ENCODE measurements at places on chromosomes 7 and 10. TPM values are rescaled to one million over a fixed set of nuclear protein-coding genes. Genes with fewer than 3 reads are reported as not detected.

- H3K36me3 ChIP-seq: peaks cover 41% of the 10 kb centered on the region
- H3K27ac ChIP-seq: no peak overlapping the region
- DNase-seq: no peak
- peaks cover 5% of the 10 kb centered on the region for H3K4me1 ChIP-seq
- no peaks in the 10 kb centered on the region for H3K27me3 ChIP-seq
Observed at GRCh38 chr7:4788627-4789189, 13.3 kb downstream of the AP5Z1 start.

- no peak overlapping the region for H3K4me3 ChIP-seq
- no peaks in the 10 kb centered on the region for H3K36me3 ChIP-seq
Observed at GRCh38 chr10:64762861-64763260, 1241.7 kb downstream of the REEP3 start.

DNA sequence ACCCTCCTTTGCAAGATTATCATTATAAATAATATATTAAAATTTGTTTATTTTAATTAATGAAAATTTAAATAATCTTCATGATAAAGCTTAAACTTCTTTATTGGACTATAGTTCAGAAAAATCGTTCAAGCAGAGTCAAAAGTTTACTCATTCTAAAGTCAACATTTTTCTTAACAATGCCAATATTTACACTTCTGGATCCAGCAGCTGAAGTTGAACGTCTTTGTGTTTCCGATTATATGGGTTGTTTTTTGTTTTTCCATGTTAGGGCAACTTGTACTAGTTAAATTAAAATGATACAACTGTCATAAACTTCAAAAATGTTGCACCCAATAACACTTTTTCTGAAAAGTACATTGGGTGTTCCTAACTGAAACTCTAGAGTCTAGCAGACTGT lies 43.8 kb downstream of the GRB10 start:
- H3K27ac ChIP-seq: no peak overlapping the region
- no peak overlapping the region for H3K4me3 ChIP-seq

DNA sequence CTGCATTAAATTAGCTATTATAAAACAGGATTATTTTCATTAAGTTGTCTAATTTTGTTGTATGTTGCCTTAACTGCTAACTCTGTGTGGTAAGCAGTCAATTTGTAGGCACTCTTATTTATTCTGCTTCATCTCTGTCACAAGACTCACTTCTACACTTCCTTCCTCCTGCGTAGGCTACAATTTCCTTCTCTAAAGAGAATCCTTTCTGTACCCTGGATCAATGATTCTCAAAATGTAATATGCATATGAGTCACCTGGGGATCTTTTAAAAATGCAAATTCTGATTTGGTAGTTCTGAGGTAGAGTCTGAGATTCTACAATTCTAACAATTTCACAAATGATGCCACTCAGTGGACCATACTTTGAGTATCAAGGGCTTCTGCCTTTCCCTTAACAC lies 4.4 kb upstream of the UBE2D1 start:
- no peak overlapping the region for H3K4me3 ChIP-seq
- no peak overlapping the region for H3K27ac ChIP-seq
- no peak for DNase-seq
- no peaks in the 10 kb centered on the region for H3K4me1 ChIP-seq
- no peaks in the 10 kb centered on the region for H3K36me3 ChIP-seq

GRCh38 chr7:98265841-98266271 lies 13.8 kb upstream of the TECPR1 start:
- H3K36me3 ChIP-seq: no peaks in the 10 kb centered on the region
- H3K27me3 ChIP-seq: no peaks in the 10 kb centered on the region
- DNase-seq: no peak
- no peaks in the 10 kb centered on the region for H3K4me1 ChIP-seq

- H3K4me3 ChIP-seq: no peak overlapping the region
Observed at GRCh38 chr7:45580053-45580872, 6.1 kb downstream of the ADCY1 start.

GRCh38 chr7:101238226-101239182 lies 902 bp upstream of the CLDN15 start:
- H3K36me3 ChIP-seq: peaks cover 20% of the 10 kb centered on the region
- H3K27ac ChIP-seq: no peak overlapping the region
- H3K27me3 ChIP-seq: no peaks in the 10 kb centered on the region
- no peak overlapping the region for H3K4me3 ChIP-seq
- no peaks in the 10 kb centered on the region for H3K4me1 ChIP-seq
- DNase-seq: no peak

DNA sequence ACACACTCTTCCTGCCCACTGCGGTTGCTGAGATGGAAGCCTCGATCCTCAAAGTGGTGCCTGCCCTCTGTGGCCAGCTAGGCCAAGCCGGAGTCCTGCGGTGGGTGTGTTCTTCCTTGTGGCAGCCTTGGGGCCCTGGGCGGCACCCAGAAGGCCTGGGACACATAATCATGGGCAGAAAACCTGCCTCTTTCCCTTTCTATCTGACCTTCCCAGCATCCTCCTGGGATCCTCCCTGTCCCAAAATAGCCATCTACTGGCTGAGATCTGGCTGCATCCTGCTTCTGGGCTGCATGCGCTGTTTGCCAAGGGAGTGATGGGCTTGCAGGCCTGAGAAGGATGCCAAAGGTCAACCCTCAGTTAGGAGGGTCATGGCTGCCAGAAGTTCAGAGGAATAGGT lies 23.9 kb downstream of the COL13A1 start:
- peaks cover 20% of the 10 kb centered on the region for H3K27me3 ChIP-seq
- H3K27ac ChIP-seq: no peak overlapping the region
- H3K4me1 ChIP-seq: no peaks in the 10 kb centered on the region
- no peaks in the 10 kb centered on the region for H3K36me3 ChIP-seq
- DNase-seq: no peak
- H3K4me3 ChIP-seq: no peak overlapping the region

- no peaks in the 10 kb centered on the region for H3K27me3 ChIP-seq
- no peak for DNase-seq
- H3K4me3 ChIP-seq: no peak overlapping the region
Observed at GRCh38 chr10:104199567-104199966, 32.6 kb downstream of the CFAP43 start.

DNA sequence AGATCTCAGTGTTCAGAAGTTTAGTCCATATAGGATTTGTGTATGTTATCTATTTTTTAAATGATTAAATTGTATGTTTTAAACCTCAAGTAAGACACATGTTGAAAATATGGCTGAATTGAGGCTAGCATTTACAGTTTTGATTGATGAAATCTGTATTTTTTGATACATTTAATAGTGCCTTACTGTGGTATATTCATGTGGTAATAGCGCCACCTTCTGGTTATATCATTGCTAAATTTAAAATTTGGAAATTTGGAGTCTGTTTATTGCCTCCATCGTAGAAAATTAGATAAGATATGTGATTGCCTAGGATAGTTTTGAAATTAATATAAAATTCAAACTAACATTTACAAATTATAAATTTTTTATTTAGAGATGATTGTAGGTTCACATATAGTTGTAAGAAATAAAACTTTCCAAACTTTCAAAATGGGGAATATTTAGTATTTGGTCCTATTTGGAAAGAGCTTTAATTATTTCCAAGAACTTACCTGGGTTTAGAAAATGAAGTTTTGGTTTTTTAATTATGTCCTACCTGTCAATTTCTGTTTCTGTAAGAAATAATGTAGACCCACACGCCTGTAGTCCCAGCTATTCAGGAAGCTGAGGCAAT lies 19.1 kb upstream of the ARMS2 start:
- H3K4me3 ChIP-seq: no peak overlapping the region
- H3K4me1 ChIP-seq: no peaks in the 10 kb centered on the region
- peak; percentile 55 for DNase-seq
- H3K27me3 ChIP-seq: no peaks in the 10 kb centered on the region
- H3K36me3 ChIP-seq: peaks cover 46% of the 10 kb centered on the region
- no peak overlapping the region for H3K27ac ChIP-seq

GRCh38 chr10:36301539-36301938 lies 659.4 kb upstream of the FZD8 start:
- no peaks in the 10 kb centered on the region for H3K27me3 ChIP-seq
- peaks cover 4% of the 10 kb centered on the region for H3K36me3 ChIP-seq
- DNase-seq: no peak
- no peaks in the 10 kb centered on the region for H3K4me1 ChIP-seq
- no peak overlapping the region for H3K4me3 ChIP-seq

GRCh38 chr7:117231047-117231359 lies 91.9 kb downstream of the WNT2 start:
- no peak overlapping the region for H3K4me3 ChIP-seq
- no peaks in the 10 kb centered on the region for H3K36me3 ChIP-seq

- peaks cover 5% of the 10 kb centered on the region for H3K4me1 ChIP-seq
- peaks cover 18% of the 10 kb centered on the region for H3K27me3 ChIP-seq
- DNase-seq: no peak
- no peaks in the 10 kb centered on the region for H3K36me3 ChIP-seq
Observed at GRCh38 chr7:78024591-78024990, 226.0 kb downstream of the PHTF2 start.

- no peak for DNase-seq
- H3K27ac ChIP-seq: no peak overlapping the region
- no peak overlapping the region for H3K4me3 ChIP-seq
- H3K27me3 ChIP-seq: peaks cover 23% of the 10 kb centered on the region
Observed at GRCh38 chr10:123741146-123741545, 75.0 kb downstream of the GPR26 start.

DNA sequence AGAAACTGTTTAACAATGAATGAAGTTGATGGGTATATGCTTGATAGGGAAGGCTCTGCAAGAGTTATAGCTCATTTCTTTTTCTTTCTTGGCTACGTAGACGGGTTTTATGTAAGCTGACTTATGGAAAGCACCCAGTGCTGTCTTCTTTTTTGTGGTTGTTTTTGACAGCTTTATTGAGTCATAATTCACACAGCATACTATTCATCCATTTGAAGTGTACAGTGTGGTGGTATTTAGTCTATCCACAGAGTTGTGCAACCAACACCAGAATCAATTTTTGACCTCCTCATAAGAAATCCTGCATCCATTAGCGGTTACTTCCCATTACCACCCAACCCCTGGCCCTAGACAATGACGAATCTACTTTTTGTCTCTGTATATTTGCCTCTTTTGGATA lies 240.6 kb upstream of the KIAA1217 start:
- H3K4me3 ChIP-seq: no peak overlapping the region
- H3K4me1 ChIP-seq: no peaks in the 10 kb centered on the region
- H3K27ac ChIP-seq: no peak overlapping the region
- H3K27me3 ChIP-seq: peaks cover 41% of the 10 kb centered on the region

GRCh38 chr10:6347391-6347951 lies 144.7 kb downstream of the PFKFB3 start:
- H3K36me3 ChIP-seq: no peaks in the 10 kb centered on the region
- no peak overlapping the region for H3K27ac ChIP-seq
- peaks cover 36% of the 10 kb centered on the region for H3K27me3 ChIP-seq
- H3K4me3 ChIP-seq: no peak overlapping the region
- no peaks in the 10 kb centered on the region for H3K4me1 ChIP-seq

DNA sequence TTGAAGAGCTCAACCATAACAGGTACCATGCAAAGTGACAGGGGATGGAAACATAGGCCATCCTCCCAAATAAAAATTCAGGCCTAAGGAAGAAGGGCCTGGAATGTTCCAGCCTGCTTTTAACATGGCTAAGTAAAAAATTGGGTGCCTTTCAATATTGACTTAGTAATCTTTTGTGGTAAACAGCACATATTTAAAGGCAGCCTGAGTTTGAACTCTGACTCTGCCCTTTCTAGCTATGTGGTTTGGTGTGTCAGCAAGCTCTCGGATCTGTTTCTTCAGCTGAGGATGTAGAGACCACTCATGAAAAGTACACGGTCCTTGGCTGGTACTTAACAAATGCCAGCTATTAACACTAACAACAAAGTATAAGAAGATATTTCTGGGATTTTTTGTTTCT lies 191.8 kb upstream of the CDCA7L start:
- H3K36me3 ChIP-seq: no peaks in the 10 kb centered on the region
- no peak overlapping the region for H3K27ac ChIP-seq
- no peak for DNase-seq

DNA sequence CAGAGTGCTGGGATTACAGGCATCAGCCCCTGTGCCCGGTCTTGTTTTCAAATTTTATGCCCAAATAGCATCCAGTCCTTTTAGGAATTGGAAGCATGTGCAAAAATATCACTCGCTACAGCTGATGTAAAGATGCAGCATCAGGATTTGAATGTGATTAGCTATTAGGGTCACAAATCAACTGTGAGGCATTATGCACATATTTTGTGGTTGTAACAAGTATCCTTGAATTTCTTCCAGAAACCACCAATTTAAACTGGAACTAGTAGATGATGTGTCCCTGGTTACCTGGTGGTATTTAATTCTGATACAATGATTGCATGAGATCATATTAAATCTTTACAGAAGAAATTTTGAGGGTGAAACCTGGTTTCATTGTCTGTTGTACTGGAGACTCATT lies 41.0 kb upstream of the ITGA8 start:
- no peak overlapping the region for H3K4me3 ChIP-seq
- no peaks in the 10 kb centered on the region for H3K4me1 ChIP-seq

DNA sequence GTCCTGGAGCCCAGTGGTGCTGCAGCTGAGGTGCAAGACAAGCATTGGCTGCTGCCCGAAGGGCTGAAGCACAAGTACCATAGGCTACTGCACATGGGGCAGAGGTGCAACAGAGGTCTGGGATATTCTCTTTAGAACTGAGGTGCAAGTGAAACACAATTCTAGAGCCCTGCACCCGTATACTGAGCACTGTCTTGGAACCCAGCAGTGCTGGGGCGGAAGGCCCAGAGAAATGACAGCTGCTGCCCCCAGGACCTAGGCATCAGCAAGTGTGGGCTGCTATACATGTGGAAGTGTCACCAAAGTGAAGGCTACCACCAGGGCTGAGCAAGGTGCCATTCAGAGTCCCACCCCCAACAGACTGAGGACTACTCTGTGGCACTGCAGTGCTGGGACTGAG lies 393.6 kb upstream of the STEAP1 start:
- no peak overlapping the region for H3K4me3 ChIP-seq
- H3K27ac ChIP-seq: no peak overlapping the region
- no peaks in the 10 kb centered on the region for H3K27me3 ChIP-seq
- H3K36me3 ChIP-seq: no peaks in the 10 kb centered on the region
- no peak for DNase-seq

DNA sequence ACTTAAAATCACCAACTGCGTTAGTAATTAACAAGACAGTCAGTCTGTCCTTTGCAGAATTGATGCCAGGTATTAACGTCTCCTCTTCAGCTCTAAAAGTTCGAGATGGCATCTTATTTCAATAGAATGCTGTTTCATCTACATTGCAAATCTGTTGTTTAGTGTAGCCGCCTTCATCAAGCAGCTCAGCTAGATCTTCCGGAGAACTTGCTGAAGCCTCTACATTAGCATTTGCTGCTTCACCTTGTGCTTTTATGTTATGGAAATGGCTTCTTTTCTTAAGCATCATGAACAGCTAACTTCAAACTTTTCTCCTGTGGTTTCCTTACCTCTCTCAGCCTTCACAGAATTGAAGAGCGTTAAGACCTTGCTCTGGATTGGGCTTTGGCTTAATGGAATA lies 95.5 kb upstream of the FAM20C start:
- peaks cover 32% of the 10 kb centered on the region for H3K4me1 ChIP-seq
- H3K27me3 ChIP-seq: no peaks in the 10 kb centered on the region
- DNase-seq: no peak
- no peaks in the 10 kb centered on the region for H3K36me3 ChIP-seq

Gene MACROH2A2
- total RNA-seq: 17.6 TPM

Gene RAMP3
- not detected for total RNA-seq

Gene PLEKHA1
- total RNA-seq: 55.8 TPM

Gene COL1A2
- not detected for total RNA-seq

Gene ATRNL1
- total RNA-seq: not detected

Gene LIPF
- total RNA-seq: not detected

Gene ARMC3
- total RNA-seq: not detected
